Nephron progenitor cell (in vitro differentiated cells): ENCODE measurements at places on chromosomes 4 and X.

- DNase-seq = no peak
Observed at GRCh38 chrX:850471-850916, 219.9 kb downstream of the SHOX start.

GRCh38 chrX:115322375-115322774 is 32.9 kb downstream of the LUZP4 start:
- no peak for DNase-seq

- DNase-seq = no peak
Observed at GRCh38 chr4:156642161-156642560, 329.4 kb downstream of the PDGFC start.

DNA sequence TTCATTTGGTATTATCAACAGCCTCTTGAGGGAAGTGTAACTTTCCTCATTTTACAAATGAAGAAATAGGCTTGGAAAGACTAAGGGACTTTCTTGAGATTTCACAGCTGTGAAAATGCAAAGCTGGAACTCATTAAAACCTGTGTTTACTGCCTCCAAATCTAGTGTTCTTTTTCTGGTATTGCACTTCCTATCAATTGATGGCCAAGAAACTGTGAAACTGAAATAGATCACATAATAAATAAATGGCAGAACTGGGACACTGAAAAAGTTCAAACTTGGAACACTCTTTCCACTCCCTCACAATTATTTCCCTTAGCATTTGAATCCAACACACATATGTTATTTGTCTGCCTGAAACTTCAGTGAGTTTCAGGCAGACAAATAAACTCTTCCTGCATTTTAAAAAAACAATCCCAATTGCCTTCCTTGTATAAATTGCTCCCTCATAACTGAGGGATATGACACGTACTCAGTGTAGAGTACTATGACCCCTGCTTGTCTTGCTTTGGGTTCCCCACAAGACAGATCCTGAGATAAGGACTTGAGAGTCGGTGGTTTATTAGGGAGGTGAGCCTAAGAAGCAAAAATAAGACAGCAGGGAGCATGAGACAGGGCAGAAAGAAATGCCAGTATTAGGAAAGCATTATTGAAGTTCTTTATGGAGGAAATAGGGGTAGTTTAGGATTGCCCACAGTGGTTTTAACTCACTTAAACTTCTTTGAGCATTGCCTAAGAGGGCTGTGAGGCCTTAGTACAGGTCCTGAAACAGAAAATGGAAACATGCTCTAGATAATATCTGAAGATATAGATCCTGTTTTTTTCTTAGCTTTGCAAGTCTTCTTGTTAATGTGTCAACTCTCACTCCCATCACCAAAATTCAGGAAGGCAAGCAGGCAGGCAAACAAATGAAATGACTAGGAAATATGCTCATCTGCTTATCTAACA is 33.9 kb downstream of the RTL3 start:
- DNase-seq = no peak

- DNase-seq = no peak
Observed at GRCh38 chr4:42954963-42955669, 62.6 kb downstream of the GRXCR1 start.

DNA sequence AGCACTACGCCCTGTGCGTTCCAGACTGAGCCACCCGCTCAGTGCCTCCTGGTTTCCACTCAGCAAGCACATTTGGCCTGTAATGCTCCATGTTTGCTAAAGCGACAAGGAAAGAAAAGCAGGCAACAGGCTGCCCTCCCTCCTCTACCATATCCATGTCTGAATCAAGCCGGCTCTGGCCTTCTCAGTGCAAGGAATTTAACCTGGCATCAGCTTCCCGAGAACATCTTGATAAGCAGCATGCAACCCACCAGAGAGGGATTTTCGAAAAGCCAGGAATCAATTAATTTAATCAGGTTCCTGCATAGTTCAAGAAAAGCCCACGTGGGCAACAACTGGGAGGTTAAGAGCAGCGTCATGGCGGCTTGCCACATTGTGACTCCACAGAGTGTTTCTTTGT is 228.2 kb downstream of the HS6ST2 start:
- no peak for DNase-seq

- DNase-seq = no peak
Observed at GRCh38 chrX:128800138-128800537, 723.2 kb downstream of the SMARCA1 start.

DNA sequence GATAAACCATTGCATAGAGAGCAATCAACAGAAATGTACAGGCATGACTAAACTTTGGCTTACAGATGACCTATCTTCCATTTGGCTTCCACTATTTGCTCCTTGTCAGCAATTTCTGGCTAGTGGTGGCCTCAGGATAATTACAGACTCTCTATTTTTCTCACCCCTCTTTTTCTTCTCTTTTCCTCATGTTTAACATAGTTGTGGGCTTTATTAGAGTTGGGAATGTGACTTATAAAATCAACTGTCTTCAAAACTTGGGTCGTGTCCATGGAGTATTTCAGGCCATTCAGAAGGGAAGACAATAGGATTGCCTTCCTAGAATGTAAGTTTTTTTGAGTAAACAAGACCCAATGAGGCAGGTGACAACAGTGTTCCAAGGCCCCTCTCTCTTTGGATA is 236.2 kb downstream of the FRAS1 start:
- no peak for DNase-seq

- peak; percentile 58 for DNase-seq
Observed at GRCh38 chrX:49079489-49080428, at the start of gene WDR45. Gene WDR45, minus strand, starts transcription at chrX:49079887. Its CDS starts 1,792 bp downstream, at chrX:49078095.

- no peak for DNase-seq
Observed at GRCh38 chr4:62457356-62457755, 1257.2 kb downstream of the ADGRL3 start.

DNA sequence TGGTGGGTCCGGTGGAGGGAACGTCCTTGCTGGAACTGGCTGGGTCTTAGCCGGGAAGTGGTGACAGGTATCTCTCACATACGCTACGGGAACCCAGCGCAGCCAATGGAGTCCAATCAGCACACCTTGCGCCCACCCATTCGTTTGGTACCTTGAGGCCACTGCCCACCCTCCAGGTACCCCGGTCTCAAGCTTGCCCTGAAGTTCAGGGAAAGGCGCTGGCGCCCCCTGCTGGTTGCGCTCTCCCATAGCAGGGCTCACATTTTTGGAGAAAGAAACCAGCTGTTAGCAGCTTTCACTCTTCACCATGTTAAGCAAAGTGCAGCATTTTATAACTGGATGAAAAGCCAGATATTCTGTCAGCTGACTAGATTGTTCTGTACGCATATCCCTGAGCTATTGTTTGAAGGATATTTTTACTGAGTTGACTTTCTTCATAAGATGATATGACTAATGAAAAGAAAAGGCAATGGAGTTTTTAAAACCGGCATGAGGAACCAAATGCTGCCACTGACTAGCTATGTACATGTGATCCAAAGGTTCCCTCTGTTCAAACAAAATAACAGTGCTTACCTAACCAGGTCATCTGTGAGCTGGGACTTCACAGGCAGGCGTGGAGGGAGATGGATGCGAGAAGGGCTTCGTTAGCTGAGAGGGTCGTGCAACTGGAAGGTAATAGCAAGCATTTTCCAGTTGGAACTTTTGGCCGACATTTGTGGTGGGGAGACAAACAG is 43.7 kb downstream of the OTOP1 start:
- peak; percentile 66 for DNase-seq

- no peak for DNase-seq
Observed at GRCh38 chr4:75005727-75006126, 72.8 kb downstream of the PARM1 start.

DNA sequence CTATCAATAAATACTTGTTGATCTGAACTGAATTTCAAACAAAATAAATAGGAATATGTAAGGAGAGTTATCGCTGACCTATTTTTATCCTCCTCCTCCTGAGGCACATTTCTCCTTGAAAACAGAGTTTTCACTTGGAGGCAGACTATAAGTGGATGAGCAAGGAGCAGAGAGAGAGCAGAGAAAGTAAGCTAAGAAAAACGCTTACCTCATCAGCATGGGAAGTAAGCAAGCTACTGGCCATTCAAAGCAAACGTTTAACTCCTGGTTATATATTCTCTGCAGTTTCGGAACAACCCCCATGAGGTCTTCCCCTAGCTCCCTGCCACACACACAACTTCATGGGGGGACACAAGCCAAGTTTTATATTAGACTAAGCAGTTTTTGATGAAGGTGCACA is 13.2 kb downstream of the ZDHHC9 start:
- DNase-seq = no peak

DNA sequence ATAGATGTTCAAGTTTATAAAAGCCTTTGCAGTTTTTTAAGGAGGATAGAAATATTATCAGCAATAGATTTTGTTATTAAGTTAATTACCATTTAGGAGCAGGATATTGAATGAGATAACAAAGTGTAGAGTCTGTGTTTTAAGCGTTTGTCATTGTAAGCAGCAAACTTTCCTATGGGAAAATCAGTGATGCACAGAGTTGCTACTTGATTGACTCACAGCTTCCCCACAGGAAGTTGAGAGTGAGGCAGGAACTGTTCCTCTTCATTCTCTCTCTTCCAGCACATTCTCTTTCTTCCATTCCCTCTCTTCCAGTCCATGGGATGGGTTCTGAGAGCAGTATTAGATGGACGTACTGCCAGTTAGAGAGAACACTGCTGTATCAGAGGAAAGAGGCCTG is 867.7 kb upstream of the AGA start:
- DNase-seq = no peak

GRCh38 chrX:72205706-72206105 is 24.1 kb downstream of the PIN4 start:
- DNase-seq = no peak

DNA sequence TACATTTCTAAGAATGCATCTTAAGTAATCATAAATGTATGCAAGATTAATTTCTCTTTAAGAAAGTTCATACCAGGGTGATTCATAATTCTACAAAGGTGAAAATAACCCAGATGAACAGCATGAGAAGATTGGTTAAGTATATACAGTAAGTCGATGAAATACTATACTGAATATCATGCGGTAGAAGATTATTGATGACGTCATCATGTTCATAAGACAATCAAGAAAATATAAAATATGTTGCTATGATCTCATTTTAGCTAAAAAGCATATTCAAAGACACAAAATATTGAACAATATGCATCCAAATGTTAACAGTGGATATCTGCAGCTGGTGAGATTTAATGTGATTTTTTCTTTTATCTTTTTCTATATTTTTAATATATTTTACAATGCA is 312.0 kb upstream of the FGF13 start:
- DNase-seq = no peak

GRCh38 chr4:23855912-23856605 is 33.8 kb downstream of the PPARGC1A start:
- DNase-seq = no peak

GRCh38 chr4:181820553-181820952 is 422.6 kb upstream of the TENM3 start:
- no peak for DNase-seq

- DNase-seq = no peak
Observed at GRCh38 chr4:78938474-78938867, 767 bp downstream of the PAQR3 start.

- no peak for DNase-seq
Observed at GRCh38 chrX:43939187-43939926, 33.8 kb downstream of the NDP start.

- DNase-seq = peak; percentile 45
Observed at GRCh38 chrX:118115953-118116712, 477 bp downstream of the KLHL13 start.
